ENCODE measurements at places on chromosomes 4 and X.
A peak's percentile ranks its signal among the peaks of the same experiment; 100 is the strongest.

DNA sequence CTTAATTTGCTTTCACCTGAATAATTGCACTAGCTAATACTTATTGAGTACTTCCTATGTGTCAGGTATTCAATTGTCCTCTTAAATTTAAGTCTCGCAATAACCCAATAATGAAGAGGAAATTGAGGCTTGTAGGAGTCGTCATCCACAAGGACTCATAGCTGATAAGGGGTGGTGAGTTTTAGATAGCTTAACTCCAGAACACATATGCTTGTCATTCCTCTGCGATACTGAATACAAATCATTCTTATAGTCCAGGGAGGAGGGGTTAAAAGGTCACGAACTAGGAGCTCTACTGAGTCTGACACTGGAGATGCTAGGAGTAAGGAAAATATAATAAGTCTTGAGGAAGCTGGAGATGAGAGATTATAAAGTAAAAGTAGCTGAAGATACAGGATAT is 1.4 kb upstream of the PACRGL start:
- DNase-seq = no peak

DNA sequence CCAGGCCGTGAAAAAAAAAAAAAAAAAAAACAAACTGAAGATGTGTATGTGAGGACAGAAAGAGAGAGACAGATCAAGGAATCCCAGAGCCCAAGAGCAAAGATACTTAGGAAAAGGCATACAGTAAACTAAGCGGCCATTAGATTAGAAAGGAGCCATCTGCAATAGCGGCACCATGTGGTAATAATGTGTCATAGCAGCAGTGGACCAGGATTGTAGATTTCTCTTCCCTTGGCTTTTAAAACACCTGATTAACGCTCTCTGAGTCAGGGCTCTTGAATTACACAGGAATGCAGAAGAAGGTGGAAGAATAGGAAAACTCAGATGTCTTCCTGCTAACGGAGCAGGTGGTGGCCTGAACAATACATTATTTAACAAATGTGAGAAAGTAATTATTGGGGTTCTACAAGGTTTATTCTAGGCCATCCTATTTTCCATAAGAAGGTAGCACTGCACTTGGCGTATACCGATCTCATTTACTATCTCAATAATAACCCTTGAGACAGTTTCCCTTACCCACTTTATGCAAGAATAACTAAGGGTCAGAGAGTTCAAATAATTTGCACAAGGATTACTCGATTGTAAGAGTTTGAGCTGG is 182.7 kb downstream of the KCNIP4 start:
- peak; percentile 57 for DNase-seq

DNA sequence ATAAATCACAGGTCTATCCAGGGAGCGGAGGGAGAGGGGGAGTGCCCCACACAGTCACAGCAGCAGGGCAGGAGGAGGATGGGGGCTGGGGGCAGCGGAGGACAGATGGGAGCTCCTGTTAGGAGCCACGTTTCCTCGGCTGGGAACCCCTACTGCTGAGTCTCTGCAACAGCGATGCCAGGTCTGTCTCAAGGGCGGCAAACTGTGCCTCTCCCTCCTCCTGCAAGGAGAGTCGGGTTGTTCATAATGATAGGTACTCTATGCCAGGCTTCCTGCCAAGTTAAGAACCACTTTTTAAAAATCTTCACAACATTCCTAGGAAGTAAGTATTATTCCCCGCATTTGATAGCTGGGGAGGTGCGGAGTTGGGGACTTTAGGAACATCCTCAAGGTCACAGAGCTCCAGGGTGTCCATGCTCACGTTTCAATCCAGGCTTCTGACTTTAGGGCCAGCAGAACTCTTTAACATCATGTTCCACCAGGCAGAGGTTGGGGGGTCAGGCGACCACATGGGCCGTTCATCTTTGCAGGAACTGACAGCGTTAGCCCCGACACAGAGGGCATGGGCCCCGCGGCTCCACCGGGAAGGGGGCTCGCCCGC is 98.3 kb upstream of the MAML3 start:
- DNase-seq = no peak

- peak; percentile 33 for DNase-seq
These were observed 71.0 kb downstream of the PJA1 start for GRCh38 chrX:69093960-69094871.

- peak; percentile 69 for DNase-seq
These were observed 32.8 kb downstream of the CLCN4 start for GRCh38 chrX:10189317-10190268.

DNA sequence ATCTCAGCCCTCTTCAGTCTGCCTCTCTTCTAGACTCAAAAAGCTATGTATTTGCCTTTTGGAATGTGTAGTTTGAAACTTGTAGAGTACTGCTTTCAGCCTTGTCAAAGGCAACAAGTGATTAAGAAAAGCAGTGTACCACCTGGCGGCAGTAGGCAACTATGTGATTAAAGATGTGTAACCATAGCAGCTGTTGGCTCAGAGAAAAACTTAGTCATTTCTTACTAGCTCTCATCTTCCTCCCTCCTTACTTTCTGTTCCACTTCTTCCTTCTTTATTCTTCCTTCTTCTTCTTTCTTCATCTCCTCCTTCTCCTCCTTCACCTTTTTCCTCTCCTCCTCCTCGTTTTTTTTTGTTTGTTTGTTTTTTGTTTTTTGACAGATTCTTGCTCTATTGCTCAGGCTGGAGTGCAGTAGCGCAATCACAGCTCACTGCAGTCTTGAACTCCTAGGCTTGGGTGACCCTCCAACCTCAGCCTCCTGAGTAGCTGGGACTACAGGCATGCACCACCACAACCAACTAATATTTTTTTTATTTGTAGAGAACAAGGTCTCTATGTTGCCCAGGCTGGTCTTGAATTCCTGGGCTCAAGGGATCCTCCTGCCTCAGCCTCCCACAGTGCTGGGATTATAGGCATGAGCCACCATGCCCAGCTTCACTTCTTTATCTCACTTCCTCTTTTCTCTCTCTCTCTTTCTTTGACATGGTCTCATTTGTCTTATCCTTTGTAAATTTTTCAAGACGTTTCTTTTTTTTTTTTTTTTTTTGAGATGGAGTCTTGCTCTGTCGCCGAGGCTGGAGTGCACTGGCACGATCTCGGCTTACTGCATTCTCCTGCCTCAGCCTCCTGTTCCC is 32.6 kb downstream of the ABHD18 start:
- DNase-seq = peak; percentile 63

DNA sequence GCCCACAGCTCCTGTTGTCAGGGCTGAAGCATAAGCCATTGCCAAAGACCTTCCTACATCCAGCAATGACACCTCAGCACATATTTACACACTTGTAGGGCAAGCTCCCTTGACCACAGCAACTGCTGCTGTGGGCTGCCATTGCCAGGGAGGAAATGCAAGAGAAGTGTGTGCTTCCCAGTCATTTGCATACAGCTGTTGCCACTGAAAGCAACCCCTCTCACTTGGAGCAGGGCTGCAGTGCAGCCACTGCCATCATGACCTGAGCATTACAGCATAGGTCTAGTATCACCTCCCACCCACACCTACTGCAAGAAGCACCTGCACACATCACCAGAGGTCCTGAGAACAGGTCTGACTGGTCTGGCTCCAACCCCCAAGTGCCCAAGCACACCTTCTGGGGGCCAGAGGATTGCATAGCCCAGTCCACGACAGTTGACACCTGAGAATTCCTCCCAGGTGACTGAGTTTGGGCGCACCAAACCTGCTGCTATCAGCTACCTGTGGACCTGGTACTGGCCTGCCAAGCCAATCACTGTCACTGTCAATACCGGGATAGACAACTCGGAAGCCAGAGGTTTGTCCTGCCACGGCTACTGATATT is 636.5 kb upstream of the SLIT2 start:
- no peak for DNase-seq
